ENCODE measurements at places on chromosomes 4 and X.

DNA sequence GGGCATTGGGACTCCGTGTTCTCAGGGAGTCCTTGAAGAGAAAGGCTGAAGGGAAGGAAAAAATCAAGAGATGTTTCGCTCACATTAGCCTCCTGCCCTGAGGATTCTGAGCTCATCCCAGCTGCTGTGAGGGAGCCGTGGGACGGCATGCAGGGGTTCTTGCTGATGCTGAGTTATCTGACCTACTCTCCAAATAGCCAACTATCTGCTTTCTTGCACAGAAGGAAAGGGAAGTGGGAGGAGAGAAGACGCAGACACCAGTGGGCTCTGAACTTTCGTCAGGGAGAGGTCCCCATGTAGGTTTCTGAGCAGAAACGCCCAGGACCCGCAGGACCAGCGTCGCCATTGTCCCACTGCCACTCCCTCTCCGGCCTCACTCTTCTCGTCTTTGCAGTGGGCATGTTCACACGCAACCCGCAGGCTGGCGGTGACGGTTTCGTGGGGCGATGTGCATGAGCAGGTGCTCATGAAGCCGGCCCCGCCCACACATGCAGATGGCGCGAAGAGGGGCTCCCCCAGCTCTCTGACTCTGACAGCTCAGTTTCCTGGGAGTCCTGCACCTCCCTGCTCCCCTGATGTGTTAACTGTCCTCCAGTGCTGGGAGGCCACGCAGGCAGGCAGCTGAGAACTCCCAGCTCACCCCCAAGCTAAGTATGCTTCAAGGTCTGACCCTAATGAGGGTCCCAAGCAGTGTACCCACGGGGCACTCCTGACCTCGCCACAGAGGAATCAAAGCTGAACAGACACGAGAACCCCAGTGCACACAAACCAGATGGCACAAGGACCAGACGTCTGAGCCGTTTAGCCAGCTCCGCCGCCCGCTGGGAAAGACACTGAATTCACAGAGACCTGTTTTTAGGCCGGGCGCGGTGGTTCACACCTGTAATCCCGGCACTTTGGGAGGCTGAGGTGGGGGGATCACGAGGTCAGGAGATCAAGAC is 13.6 kb upstream of the ABLIM2 start:
- DNase-seq, result no peak

GRCh38 chr4:108466936-108467902 is 153.2 kb upstream of the RPL34 start:
- DNase-seq, result no peak

DNA sequence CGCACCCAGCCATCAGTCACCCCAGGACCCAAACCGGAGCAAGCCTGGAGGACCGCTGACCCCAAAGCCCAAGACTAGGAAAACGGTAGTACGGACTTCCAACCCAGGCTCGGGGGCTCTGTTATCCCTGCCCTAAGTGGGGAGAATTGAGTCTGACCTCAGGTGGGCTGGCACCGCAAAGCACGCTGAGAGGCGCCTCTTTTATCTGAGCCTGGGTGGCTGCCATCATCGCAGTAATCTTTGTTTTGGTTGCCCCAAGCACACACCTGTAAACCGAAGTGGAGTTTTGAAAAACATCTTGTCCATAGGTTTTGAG is 894 bp upstream of the SH3RF1 start:
- DNase-seq, result no peak

DNA sequence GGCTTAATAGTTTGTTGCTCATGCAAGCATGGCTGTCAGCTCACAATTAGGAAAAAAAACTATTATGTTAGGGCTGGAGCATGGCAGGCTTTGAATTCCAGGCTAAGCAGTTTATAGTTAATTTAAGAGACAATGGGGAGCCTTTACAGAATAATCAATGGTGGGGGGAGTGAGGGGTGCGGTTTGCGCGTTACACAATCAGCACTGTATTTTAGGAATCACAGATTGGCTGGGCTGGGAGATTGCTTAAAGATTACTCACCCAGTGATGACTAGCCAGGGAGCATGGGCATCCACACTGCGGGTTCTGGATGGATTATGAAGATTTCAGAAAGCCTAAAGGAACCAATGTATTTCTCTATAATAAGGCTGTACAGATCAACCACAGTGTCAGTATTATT is 186.6 kb downstream of the SOX3 start:
- DNase-seq, result no peak

DNA sequence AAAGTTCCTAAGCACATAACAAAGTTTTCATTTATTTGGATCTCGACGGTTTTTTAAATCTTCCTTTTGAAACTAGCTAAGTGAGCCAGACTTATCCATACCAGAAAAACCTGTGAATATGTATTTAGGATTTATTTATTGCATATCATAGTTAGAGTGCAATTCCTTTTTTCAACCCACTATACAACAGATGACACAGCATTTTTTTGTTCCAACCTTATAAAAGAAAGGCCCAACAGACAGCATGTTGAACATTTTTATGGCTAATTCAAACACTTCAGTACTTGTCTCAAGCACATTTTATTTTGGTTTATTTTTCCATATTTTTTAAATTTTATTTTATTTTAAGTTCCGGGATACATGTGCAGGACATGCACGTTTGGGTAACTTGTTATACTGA is 15.1 kb upstream of the RNF128 start:
- no peak for DNase-seq

GRCh38 chrX:153161952-153162351 is 17.1 kb upstream of the MAGEA1 start:
- DNase-seq, result no peak

DNA sequence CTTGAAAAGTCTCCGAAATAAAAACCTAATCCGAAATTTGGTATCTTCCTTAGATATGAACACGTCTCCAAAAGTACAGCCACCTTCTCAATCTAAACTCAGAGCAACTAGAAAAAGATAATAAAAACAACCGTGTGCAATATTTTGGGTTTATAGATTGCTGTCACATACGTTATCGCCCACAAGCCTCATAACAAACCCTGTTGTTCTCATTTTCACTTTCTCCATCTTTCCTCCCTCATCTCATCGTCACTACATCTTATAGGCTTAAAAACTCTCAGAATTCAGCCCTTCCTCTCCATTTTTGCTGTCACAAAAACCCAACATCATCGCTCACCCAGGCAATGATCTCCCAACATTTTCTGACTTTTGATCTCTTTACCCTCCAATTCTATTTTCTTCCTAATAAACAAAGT is 448 bp upstream of the SCFD2 start:
- no peak for DNase-seq

GRCh38 chrX:64191281-64192010 is 14.1 kb downstream of the AMER1 start:
- DNase-seq, result no peak
